ENCODE measurements at places on chromosomes 12 and 14.

DNA sequence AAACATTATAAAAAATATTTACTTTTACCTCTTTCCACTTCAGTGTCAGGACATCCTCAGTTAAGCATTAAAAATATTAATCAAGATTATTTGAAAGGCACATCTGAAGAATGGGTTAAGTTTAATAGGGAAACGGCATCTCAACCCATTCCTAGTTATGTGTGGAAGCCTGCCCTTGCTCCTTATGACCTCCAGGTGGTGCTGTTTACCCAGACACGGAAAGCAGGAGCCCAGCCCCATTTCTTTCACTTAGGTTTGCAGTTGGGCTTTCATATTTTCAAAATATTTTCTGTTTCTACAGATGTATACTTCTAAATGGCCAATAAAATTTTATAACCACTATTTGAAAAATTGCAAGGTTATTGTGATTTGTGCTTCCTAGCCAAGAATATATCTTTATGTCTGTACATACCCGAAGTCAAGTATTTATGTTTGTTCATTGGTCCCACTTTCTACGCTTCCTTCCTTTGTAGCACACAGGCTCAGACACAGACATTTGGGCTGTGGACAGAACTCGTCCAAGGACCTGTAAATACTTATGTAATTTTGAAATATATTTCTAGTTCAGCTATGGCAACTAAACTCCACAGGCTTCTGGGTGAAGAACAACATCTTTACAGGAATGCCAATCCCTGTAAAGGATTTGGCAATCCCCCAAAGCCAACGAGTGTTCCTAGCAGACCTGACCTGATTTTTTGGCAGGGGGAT lies 247.1 kb downstream of the AKAP6 start:
- DNase-seq, result no peak

DNA sequence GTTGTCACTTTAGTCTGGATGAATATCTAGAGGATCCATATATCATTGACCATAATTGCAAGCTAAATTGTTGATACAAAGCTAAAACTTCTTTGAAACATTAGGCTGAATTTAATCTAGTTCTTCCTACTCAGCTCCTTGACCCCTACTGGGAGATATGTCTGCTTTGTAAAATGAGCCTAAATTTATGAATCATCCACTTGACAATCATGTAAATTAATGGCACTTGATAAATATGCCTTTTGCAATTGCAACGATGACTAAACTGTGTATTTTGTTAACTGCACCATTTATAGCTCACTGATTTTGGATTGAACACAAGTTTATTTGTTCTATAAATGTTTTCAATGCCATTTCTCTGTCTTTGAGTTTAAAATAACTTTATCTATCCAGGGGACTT lies 1616.5 kb upstream of the FLRT2 start:
- DNase-seq, result no peak

- no peak for DNase-seq
Observed at GRCh38 chr12:82862069-82862841, 175.5 kb downstream of the TMTC2 start.

- no peak for DNase-seq
Observed at GRCh38 chr14:97930166-97930565, 1133.0 kb downstream of the VRK1 start.

DNA sequence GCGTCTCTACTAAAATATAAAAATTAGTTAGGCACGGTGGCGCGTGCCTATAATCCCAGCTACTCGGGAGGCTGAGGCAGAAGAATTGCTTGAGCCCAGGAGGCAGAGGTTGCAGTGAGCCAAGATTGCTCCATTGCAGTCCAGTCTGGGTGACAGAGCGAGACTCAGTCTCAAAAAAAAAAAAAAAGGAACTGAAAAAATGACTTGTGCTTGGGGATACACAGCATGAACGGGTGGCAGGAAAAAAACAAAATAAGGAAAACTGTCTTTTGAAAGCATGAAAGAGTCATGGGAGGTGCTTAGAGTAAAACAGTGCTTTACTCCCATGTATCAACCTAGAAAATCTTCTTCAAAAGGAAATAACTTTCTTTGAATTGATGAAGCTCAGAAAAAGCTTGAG lies 80.8 kb downstream of the TMTC1 start:
- no peak for DNase-seq
